ENCODE measurements at places on chromosomes 3 and 15.

DNA sequence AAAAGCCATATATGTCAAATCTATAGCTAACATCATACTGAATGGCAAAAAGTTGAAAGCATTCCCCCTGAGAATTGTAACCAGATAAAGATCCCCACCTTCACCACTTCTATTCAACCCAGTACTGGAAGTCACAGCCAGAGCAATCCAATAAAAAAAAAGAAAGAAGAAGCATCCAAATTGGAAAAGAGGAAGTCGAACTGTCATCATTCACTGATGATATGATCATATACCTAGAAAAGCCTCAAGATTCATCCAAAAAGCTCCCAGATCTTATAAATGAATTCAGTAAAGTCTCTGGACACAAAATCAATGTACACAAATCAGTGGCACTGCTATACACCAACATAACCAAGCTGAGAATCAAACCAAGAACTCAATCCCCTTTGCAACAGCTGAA, 97.4 kb downstream of the CBLB start:
- DNase-seq, result no peak

GRCh38 chr3:125573216-125573615, 22.1 kb downstream of the OSBPL11 start:
- DNase-seq, result no peak

DNA sequence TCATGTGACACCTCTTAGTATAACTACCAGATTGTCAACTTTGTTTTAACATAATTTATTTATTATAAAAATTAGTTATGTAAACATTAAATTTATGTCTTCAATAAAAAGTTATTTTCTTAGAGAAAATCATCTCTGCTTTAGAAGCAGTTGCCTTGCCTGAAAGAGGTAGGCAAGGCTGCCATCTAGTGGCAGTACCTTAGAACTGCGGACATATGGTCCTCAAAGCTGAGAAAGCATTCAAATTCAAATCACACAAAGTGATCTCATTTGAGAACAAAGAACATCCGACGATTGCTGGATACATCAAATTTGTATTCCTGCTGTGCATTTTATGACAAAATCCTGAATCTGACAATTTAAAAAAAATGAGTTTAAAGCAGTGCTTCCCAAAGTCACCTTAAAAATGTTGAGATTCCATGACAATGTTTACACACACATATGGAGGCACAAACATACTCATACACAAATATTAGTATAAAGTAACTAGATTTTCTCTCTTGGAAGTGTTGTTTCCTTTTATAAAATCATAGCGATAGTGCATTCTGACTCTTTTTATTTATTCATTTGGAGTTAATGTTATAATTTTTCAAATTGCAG, 617.4 kb downstream of the CADM2 start:
- DNase-seq, result peak; percentile 64

DNA sequence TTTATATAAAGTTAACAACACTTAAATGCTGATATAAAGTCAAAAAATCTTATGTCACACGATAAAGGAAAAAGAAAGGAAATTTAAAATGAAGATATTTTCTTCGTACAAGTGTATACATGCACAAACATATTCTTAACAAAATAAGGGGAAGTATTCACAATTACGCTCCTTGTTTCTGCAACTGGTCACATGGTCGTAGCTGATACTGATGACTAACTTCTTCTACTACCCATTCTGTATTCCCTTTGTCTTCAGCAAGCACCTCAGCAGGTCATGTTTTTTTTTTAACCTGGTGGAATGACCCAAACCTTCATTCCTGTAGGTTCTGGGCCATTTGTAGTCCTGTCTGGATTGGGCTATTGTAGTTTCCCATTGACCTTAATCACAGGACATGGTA, 30.0 kb upstream of the CMTM8 start:
- DNase-seq, result no peak

DNA sequence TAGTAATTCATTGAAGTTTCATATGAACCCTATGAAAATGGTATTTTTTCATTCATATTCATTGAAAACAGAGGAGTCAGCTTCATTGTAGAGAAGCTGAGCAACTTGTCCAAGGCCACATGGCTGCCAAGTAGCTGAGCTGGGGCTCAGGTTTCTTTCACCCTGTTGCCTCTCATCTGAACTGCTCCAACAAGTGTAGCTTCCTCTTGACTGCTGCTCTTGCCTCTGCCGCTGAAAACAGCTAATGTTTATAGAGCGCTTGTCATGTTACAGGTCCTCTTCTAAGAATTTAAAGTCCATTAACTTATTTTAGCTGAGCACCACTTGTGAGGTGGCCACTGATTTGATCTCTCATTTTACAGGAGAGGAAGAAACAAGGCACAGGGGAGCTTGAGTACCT, 81.1 kb downstream of the PDCD6IP start:
- no peak for DNase-seq

- DNase-seq, result peak; percentile 73
Measured at GRCh38 chr15:69475769-69476358, 23.2 kb downstream of the RPLP1 start.

DNA sequence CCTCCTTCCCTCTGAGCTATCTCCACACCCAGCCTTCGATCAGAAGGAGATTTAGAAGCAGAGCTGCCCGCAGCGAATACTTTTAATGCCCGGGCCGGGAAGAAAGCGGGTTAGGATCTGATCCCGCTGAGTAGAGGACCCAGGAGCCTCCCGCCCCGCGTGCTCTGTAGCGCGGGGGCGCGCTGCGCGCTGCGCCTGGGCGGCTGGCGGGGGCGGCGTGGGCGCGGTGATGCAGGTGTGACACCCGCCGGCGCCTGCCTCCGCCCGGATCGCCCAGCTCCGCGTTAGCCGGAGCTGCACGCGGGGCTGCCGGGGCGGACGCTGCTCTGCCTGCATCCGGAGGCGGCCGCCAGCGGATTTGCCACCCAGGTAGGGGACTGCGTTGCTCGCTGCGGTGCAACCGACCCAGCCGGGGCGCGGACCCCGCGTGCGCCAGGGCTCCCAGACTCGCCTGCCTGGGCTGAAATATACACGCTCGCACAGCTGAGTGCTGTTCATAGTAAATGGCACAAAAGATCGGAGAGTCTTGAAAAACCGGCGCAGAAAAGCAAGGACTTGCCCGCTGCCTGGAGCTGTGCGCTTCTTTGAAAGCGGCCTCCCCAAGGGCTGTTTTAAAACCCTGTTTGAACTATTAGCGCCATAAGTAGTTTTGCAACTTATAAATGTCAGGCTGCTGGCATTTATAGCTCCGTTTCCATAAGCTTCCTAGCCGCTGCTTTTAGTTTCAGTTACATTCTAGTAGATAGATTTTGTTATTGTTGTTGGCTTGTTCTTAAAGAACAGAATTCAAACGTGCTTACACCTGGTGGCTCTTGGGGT, at the start of gene SV2B:
TSS of gene SV2B (plus strand) at position 263 of the 819 bp plus-strand sequence. CDS start 126,007 bp downstream, outside the sequence.
- peak; percentile 22 for DNase-seq

DNA sequence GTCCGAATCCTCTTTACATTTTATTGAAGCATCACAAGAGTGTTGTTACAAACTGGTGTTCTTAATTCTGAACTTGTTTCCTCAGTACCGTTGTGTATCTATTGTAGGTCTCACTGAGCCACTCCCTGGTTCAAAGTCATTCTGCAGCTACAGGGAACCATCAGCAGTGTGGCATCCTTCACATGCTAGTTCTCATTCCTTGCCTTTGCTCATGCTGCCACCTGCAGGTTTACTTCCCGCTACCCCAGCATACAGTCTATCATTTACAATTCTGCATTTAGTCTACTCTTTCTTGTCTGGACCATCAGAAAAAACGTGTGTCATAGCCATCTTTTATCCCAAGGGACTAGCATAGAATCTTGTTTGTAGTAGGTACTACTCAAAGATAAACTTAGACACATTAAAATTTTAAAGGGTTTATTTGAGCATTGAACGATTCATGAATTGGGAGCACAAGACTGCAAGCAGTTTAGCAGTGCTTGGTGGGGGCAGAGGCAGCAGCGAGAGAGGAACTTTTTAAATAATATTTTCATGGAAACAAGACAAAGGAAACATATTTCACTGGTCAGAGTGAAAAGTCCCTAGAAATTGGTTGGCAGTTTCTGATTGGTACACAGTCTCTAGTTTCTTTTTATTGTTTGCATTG, 402.1 kb downstream of the CADM2 start:
- DNase-seq, result peak; percentile 4

GRCh38 chr3:183229178-183229577, 23.9 kb upstream of the B3GNT5 start:
- DNase-seq, result no peak
